IMR-90 (cell line): ENCODE measurements at places on chromosomes 5 and 9.
A peak's percentile ranks its signal among the peaks of the same experiment; 100 is the strongest.

- DNase-seq: peak; percentile 47
These were observed 6.1 kb downstream of the ST6GALNAC4 start for GRCh38 chr9:127910613-127911205.

GRCh38 chr5:173963867-173964441, 25.0 kb upstream of the C5orf47 start:
- no peak for DNase-seq

GRCh38 chr9:1429297-1429696, 379.1 kb downstream of the DMRT2 start:
- no peak for DNase-seq

DNA sequence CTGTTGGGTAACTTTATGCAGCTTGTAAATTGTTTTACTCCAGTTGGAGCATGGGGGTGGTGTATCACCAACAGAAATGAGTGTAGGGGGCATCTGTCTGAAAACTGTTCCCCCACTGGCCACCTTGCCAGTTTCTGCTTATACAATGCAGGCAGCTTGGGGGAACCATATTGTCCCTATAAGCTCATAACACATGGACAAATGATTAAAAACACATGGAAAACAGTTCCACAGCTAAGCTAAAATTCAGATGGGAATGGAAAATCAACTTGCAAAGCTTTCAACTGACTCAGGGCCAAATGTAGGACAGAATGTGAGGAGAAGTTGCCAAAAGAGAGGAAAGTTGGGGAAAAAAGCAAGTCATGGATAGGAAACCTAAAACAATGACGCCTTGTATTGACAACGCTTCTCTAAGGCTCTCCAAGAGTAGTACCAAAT, 7.9 kb upstream of the CER1 start:
- DNase-seq: no peak

GRCh38 chr9:132026932-132027585, 52.6 kb downstream of the MED27 start:
- peak; percentile 74 for DNase-seq

- no peak for DNase-seq
These were observed 26.7 kb upstream of the TENT4A start for GRCh38 chr5:6686501-6686900.

DNA sequence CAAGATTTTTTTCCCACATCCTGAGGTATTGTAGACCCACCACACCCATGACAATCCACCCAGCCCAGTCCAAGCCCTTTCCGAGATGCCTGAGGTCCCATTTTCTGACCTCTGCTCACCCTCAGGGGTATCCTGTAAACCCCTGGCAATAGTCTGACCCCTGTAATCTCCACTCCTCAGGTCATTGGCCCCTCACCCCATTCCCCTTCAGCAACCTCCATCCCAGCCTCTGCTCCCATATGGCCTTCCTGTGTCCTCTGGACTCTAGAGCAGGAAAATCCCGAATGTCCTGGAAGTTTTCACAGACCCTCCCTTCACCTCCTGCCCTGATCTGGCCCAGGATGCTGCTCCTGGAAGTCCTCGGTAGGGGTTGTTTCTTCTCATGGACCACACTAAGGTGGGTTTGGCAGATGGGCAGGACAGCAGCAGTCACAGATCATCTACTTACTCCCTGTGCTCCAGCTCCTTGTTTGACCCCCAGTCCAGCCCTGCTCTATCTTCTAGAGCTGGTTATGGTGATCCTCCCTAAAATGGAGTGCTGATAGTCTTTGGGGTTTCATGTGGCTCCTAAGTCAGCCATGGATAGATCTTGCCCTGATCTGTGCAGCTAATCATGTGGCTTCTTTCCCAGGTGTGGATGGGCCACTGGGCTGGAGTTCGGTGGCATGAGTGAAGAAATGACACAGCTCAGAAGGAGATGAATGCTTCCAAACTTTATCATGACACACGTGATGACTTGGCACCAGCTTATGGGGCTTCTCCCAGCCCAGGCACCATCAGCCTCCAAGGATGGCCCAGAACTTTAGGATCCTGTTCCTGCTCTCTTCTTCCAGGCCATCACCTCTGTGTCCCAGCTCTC, 12.0 kb upstream of the ACSL6 start:
- DNase-seq: no peak

GRCh38 chr9:14087576-14087975, 226.4 kb downstream of the NFIB start:
- DNase-seq: no peak

DNA sequence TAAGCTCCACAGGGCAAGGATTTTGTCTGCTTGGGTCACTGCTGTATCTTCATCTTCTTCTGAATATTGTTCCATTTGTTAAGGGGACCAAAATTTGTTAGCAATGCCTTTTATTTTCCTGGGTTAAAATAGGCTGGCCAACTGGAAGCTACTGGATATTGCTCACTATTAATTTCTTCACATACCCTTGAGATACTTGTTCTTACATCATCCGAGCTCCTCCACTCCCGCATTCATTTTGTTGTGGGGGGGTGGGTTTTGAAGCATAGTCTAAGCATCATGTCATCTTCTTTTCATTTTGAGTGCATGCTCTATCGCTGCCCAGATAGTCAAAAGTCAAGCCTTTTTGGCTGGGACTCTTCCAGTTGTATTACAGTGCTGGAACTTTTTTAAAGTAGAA, 42.5 kb upstream of the PIK3R1 start:
- DNase-seq: no peak

- DNase-seq: no peak
These were observed 194.1 kb downstream of the CCDC171 start for GRCh38 chr9:15746905-15747304.

GRCh38 chr5:154077696-154078095, 38.9 kb downstream of the MFAP3 start:
- peak; percentile 31 for DNase-seq

- peak; percentile 68 for DNase-seq
These were observed 8.8 kb downstream of the SPARC start for GRCh38 chr5:151677776-151678545.

DNA sequence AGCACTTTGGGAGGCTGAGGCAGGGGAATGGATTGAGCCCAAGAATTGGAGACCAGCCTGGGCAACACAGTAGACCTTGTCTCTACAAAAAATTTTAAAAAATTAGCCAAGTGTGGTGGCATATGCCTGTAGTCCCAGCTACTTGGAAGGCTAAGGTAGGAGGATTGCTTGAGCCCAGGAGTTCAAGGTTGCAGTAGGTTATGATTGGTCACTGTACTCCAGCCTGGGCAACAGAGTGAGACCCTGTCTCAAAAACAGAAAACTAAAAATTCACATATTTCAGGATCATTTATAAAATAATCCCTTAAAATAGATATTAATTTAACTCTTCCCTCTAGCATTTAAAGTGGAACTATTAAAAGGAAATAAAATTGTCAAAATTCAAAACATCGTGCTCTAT, 3.4 kb downstream of the FCHO2 start:
- DNase-seq: no peak

DNA sequence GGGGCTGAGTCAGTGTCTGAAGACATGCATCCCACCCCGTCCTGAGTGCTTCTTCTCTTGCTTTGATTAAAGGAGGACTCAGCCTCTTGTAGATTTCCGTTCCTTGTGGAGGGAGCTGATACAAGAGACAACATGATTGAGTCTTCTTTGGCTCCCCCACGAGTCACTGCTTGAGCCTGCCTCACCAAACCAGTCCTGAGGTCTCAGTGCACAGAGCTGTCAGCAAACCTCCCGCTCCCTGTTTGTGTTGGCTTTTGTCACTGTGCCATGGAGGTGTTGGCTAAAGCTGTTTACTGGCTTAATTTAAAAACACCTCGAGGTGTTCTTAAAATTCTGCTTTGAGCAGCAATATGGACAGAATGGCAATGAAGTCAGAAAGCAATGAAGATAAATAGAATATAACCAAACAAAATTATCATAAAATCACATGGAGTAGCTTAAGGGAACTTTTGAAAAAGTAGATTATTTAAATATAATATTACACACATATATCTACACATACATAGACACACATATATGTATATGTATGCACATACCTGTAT, 234.1 kb upstream of the ANKRD55 start:
- DNase-seq: no peak

- DNase-seq: no peak
These were observed 84.3 kb upstream of the SHB start for GRCh38 chr9:38153152-38153909.

DNA sequence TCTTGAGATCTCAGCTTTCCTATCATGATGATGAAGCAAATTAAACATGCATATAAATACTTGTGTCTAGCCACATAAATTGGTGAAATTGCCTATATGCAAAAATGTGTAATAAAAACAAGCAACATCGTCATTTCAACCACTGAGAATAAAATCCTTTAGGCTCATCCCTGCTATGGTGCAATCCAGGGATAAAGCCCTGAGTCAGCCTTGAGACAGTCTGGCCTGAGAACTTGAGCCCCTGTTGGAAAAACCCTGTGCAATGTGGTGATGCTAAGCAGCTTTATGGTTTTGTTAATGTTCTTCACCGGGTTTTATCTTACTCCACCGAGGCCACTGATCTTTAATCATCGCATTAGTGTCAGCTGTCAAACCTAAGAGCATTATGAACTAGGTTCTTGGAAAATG, 170.5 kb downstream of the DCP2 start:
- DNase-seq: peak; percentile 99

DNA sequence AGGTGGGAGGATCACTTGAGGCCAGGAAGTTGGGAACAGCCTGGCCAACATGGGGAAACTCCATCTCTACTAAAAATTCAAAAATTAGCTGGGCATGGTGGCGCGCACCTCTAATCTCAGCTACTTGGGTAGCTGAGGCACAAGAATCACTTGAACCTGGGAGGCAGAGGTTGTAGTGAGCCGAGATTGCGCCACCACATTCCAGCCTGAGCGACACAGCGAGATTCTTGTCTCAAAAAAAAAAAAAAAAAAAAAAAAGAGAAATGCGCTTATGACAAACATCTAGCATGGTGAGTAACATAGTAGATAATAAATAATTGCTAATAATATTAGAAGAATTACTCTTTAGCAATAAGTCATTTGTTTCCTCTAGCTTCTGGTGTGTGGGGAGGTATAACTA, 25.9 kb downstream of the RUSC2 start:
- no peak for DNase-seq

GRCh38 chr9:17064558-17064957, 70.3 kb upstream of the CNTLN start:
- no peak for DNase-seq

GRCh38 chr9:113005777-113006176, 6.2 kb downstream of the ZNF883 start:
- no peak for DNase-seq

- no peak for DNase-seq
These were observed 287.2 kb downstream of the CD180 start for GRCh38 chr5:66909364-66909763.

DNA sequence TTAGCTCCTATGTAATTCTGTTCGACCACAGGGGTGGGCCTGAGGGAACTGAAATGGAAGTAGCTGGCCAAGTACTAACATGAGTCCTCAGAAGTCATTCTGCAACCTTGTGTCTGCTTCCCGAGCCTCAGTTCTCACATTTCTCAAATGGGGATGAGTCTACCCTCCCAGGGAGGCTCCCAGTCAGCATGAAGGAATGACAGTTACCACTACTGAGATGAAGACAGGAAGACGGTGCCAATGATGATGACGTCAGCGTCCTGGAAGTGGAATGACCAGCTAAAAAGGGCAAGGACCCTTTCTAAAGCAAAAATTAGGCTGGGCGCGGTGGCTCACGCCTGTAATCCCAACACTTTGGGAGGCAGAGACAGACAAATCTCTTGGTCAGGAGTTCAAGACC, 6.8 kb downstream of the PIP5KL1 start:
- peak; percentile 99 for DNase-seq

DNA sequence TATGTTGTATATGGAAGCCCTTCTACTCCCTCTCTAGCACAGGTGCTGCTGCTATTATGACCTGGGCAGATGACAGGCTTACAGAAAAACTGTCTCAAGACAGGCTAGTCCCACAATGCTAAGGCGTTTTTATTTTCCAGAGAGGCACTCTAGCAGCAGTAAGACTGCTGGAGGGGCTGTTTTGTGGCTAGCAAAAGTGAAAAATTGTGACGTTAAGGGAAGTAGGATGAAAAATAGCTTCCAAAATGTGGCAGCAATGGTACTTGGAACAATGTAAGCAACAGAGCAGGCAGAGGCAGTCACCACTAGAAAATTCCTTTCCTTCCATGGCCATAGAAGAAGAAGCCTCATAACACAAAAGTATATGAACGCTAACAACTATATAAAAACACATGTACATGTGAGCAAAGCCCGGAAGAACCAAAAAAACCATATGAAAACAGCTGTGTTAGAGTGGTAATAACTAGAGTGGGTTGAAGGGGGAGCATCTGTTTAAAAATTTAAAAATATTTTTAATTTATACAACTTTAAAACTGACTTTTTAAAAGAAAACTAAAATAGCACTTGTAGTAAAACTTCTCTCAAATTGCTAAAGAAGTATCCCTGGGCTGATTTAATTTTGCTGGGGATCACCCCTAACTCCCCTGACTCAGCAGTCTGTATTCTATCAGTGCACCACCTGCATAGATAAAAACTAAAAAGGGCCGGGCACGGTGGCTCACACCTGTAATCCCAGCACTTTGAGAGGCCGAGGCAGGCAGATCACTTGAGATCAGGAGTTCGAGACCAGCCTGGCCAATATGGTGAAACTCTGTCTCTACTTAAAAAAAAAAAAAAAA, 30.6 kb downstream of the CLINT1 start:
- DNase-seq: no peak

DNA sequence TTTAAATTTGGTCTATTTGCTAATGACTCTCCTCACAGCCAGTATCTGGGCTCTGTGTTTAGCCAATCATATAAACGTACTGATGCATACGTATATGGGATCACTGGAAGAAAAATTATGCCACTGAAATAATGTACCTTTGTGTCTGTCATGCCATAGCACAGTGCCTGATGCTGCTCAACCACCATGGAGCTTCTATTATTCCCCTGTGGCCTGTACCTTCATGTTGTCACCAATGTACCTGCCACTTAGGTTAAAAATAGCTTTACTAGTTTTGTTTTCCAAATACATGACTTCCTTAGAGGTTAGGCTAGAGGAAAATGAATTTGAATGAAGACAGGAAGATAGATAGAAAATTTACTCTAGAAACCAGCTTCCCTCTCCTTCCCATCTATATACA, 34.6 kb downstream of the HACD4 start:
- no peak for DNase-seq
